Naive thymus-derived CD4-positive, alpha-beta T cell (primary cell): ENCODE measurements at places on chromosomes 3 and 15. TPM values are rescaled to one million over a fixed set of nuclear protein-coding genes. Genes with fewer than 3 reads are reported as not detected.

DNA sequence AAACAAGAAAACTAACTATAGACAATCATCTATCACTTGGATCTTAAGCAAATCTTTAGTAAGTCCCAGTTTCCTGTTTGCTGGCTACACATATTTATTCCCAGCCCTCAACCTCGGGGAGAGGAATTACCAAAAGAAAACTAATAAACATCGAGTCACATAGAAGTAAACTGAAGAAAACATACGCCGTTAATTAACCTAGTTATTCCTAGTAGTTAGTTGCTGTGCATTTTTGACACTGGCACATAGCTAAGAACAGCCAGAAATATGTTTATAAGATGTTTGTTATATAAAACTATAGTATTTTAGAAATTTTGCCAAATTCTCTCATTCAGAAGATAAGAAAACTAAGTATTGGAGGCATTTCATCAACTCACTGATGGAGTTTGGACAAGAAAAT, 407.2 kb upstream of the ARHGEF26 start:
- no peak for DNase-seq

GRCh38 chr3:127781411-127782001, 40.8 kb downstream of the MGLL start:
- DNase-seq, result no peak

- no peak for DNase-seq
Measured at GRCh38 chr3:114035896-114036295, 20.4 kb downstream of the CCDC191 start.

DNA sequence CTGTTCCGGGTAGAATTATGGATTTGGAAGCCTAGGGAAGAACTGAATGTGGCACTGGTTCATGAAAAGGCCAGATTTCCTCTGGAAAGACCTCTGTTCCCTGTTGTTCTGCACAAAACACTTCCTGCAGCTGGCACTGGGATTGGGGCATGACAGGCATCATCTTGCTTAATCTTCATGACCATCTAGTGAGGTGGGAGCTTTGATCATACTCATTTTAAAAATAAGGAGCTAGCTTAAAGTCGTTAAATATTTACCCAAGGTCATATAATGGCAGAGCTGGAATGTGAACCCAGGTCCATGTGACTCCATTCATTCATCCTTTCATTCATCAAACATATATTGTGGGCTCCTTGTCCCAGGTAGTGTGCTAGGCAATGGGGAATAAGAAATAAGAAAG, 40.4 kb downstream of the EBLN2 start:
- no peak for DNase-seq

- no peak for DNase-seq
Measured at GRCh38 chr3:107979538-107979937, 111.3 kb downstream of the CD47 start.

GRCh38 chr15:37090543-37091175, 9.7 kb downstream of the MEIS2 start:
- DNase-seq, result no peak

DNA sequence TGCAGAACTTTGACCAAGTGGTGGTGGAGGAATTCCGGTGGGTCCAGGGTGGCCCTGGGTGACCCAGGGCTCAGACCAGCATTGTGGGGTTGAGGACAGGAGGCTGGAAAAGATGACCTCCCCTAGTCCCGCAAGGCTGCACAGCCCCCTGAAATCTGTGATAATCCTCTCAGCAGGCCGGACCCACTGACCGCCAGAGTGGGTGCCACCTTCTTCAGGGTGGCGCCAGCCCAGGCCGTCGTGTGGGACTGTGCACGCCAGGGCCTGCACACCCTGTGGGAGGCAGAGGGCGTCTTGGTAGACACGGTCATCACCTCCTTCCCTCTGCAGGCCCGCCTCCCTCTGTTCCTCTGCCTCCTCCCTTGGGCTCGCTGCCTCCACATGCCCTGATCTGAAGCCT, 137.7 kb downstream of the TBC1D2B start:
- no peak for DNase-seq

DNA sequence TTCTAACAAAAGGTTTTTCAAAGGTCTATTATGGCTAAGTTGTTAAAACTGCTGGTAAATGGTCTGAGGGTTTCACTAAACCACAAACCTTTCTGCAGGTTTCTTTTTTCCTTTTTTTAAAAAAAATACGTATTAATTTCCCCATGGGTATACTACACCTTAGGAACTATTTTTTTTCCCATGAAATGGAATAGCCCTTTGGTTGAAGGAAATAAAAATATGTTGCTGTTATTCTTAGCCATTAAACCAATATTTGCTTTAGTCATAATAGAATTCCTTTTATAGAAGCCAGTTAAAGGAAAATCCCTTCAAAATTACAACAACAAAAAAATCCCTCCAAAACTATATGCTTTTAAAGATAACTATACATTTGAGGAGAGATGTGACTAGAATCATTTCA, 1303.3 kb downstream of the ROBO2 start:
- DNase-seq, result no peak

- no peak for DNase-seq
Measured at GRCh38 chr3:45029661-45030060, 3.6 kb downstream of the CLEC3B start.

GRCh38 chr3:65398953-65399352, 639.8 kb downstream of the MAGI1 start:
- no peak for DNase-seq

DNA sequence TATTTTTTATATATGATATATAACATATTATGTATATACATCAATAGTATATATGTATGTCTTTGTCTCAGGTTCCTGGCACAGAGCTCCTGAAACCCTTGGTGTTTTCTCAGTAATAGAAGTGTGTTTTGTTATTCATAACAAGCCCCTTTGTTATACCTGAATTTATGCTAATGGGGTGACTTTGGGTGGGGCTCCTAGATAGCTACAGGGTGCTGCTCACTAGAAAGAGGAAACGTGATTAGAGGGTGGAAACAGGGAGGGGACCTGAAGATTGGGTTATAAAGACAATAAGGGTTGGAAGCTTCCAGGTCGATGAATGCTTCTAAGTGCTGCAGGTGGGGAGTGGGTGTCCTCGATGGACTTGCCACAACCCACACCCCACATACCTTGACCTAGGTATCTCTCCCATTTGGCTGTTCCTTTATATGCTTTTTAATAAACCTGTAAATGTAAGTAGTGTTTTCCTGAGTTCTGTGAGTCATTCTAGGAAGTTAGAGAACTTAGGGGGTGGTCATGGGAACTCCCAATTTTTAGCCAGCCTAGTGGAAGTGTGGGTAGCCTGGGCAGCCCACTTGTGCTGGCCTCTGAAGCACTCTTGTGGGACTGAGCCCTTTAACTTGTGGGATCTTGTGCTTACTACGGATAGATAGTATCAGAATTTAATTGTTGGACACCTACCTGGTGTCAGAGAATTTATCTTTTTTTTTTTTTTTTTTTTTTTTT, 36.9 kb upstream of the C15orf39 start:
- DNase-seq, result no peak

DNA sequence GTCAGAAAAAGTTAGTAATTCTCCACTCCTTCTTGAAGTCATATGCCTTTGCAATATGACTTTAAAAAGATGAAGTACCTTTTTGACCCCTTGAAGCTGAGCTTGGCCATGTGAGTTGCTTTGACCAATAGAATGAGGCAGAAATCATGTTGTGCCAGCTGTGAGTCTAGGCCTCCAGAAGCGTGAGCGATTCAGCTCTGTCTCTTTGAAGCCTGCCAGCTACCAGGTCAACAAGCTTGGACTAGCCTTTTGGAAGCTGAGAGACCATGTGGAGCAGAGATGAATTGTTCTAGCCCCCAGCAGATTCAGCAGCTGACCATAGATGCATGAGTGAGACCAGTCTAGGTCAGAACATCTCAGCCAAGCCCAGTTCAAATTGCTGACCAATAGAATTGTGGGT, 69.8 kb upstream of the EOMES start:
- DNase-seq, result no peak

GRCh38 chr15:78182336-78182700, 33.2 kb downstream of the IDH3A start:
- no peak for DNase-seq

- no peak for DNase-seq
Measured at GRCh38 chr15:81024265-81024872, 23.6 kb downstream of the TLNRD1 start.

DNA sequence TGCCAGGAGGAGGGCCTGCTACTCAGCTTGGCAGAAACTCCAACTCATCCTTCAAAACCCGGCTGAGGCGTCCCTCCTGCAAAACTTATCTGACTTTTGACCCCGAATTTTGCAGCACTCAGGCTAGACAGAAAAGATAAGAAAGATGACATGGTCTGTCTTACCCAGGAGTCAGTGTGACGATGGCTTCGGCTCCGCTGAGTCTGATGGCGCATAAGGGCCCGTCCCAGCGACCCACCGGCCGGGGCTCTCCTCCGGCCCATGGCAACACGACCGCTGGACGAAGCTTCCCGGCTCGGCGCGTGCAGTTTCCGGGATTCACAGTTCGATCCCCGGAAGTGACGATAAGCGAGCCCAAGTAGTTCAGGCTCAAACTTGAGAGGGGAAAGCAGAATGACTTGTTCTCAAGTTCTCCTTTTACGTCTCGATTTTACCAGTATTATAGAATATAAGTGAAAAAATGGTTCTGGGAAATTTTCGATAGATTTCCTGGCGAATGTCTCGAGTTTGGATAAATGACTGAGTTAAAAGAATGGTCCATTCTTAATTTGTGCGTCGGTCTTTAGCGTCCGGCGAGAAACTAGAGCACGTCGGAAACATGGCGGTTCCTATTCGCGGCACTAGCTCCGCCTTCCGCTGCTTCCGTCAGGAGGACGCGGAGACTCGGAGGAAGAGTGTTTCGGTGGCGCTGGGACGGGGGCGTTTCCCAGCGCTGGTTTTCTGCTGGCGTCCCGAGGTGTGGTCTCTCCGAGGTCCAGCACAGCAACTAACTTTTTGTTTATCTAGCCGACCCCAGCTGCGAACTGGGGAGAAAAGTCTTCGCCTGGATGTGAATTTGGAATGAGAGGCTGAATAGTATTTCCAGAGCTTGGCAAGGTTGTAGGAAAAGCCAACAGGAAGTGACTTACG, at the start of gene LSG1:
LSG1 (minus strand) TSS at position 292 of the 909 bp plus-strand sequence; CDS start at position 263, 29 bp downstream.
- peak; percentile 81 for DNase-seq

GRCh38 chr3:45021524-45022297, 4.4 kb upstream of the CLEC3B start:
- DNase-seq, result no peak

GRCh38 chr3:52695798-52696671, 9.6 kb downstream of the GLT8D1 start:
- no peak for DNase-seq

DNA sequence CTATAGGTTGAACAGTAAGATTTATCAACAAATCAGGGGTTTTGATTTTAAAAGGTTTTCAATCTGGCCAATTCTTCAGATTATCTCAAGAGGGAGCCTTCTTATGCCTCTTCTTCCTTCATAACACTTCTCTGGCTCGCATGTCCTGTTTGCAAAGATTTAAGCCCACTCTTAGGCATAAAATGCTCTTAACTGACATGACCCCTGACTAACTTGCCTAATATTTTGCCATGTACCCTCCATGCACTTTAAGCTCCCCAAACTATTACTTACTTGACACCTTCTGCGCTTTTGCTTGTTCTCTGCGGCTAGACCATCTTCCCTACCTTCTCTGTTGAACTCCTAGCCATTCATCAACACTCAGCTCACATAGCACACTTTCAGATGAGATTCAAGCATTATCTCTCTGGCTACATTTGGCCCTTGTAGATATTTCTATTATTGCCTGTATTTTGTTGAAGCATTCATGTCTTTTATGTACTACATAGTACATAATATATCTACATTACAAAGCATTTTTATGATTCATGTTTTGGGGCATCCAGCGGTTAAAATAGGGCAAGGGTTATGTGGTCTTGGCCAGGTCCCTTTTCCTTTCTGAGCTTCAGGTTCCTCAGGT, 1.0 kb upstream of the ARIH1 start:
- DNase-seq, result peak; percentile 37

GRCh38 chr3:43580181-43580580, 41.6 kb downstream of the ANO10 start:
- DNase-seq, result no peak

- peak; percentile 62 for DNase-seq
Measured at GRCh38 chr15:95446854-95447253, 883.6 kb upstream of the NR2F2 start.

- no peak for DNase-seq
Measured at GRCh38 chr3:161631536-161631935, 134.9 kb downstream of the OTOL1 start.

- DNase-seq, result no peak
Measured at GRCh38 chr3:7282988-7283387, 422.1 kb downstream of the GRM7 start.

PIERCE2 gene
- not detected for total RNA-seq

HRG gene
- not detected in 2 replicates for total RNA-seq

PRRT3 gene
- 10.8 TPM for total RNA-seq

TTC23 gene
- 3.1 and 4.0 TPM in 2 replicates for total RNA-seq

CGGBP1 gene
- total RNA-seq, result 153 TPM
